NT2/D1 (cell line): ENCODE measurements at places on chromosomes 6 and 20.
A peak's percentile ranks its signal among the peaks of the same experiment; 100 is the strongest.

DNA sequence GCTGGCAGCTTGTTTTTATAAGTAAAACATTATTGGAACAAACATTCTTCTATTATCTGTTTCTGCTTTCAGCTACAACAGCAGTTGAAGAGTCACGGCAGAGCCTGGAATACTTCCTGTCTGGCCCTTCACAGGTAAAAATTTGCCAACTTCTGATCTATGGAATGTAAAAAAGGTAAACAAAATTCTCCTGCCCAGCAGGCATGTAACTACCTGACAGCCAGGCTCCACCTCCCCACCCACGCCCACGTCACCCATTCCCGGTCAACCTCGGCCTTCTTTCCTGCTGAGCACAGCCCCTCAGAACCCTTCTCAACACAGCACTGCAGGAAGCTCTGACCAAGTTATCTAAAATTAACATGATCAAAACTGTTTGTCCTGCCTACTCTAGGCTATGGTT is 166.0 kb downstream of the DLL1 start:
- DNase-seq, result no peak

DNA sequence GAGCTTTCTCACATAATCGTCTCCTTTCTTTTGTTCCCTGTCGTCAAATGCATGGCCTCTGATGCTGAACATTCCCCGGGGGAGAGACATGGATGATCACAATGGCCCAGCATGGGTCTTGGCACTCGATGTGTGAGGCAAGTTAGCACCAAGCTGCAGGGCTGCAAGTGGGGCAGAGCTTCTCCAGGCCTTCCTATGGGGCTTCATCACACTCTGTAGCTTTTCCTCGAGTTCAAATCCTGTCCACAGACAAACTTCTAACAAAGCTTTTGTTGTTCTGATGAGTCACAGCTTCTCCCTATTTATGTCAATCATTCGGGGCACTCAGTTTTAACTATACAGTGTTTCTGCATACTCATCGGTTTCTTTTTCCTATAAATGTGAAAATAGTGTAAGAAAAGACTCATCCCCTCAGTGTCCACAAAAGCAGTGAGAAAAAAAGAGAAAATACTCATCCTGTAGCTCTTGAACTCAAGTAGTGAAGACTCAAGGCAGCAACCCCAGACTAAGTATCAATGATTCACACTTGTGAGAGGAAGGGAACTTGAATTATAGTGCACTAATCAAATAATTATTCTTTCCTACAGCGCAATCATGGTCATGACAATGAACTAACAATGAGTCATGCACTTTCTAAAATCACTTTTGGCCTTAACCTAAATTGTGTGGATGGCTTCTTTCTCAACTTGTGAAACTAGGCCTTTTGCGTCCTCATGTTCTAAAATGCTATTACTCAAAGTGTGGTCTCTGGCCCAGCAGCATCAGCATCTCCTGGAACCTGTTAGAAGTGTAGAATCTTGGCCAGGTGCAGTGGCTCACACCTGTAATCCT is 68.4 kb upstream of the NOX3 start:
- DNase-seq, result peak; percentile 64

DNA sequence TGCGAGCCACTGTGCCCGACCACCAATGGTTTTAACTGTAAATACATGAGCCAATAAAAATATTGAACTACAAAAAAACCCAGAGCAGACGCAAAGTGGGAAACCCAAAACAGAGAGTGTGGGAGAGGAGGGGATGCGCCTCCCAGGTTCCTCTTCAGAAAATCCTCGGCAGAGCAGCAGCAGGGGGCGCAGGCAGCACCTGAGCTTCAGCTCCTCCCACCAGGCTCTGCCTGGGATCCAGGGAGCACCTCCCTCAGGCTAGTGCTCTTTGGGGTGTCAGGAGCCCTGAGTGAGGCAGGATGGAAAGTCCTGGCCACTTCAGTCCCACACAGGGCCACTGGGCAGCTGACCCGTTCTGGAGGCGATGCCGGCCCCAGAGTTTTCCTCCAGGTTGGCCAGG is 536.9 kb upstream of the CDH4 start:
- no peak for DNase-seq

DNA sequence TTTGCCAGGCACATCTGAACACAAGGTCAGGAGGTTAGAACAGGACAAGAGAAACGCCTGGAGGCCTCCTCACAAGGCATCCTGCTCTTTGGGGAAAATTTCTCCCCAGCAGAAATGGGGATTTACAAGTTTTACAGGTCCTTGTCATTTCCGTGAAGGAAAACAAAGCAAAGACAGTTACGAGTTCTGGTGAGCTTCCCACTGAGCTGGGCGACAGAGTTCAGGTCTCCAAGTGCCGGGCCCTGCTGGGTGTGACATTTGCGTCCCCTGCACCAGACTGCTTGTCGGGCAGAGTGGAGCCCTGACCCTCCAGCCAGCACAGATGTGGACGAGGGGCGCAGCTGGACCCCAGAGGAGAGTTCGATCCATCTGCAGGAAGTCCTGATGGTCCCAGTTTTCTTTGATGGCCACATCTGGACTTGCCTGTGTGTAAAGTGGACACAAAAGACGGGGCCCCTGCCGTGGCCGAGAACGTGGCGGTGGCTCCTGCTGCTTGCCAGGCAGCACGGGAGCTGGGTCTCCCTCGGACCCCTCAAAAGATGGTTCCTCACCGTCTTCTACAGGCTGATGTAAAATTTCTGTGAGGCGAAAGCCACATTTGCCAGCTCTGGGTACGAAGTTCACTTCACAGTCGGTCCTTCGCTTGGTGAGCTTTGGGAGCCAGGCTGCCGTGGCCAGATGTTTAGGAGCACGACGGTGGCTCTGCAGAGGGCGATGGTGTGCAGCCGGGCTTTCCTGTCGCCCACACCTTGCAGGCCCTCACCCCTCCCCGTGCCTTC is 5.2 kb upstream of the ADRM1 start:
- no peak for DNase-seq

- no peak for DNase-seq
These were observed 144.5 kb downstream of the LPA start for GRCh38 chr6:160519603-160520042.

- DNase-seq, result no peak
These were observed 772.8 kb upstream of the MAN1A1 start for GRCh38 chr6:120122401-120122800.

DNA sequence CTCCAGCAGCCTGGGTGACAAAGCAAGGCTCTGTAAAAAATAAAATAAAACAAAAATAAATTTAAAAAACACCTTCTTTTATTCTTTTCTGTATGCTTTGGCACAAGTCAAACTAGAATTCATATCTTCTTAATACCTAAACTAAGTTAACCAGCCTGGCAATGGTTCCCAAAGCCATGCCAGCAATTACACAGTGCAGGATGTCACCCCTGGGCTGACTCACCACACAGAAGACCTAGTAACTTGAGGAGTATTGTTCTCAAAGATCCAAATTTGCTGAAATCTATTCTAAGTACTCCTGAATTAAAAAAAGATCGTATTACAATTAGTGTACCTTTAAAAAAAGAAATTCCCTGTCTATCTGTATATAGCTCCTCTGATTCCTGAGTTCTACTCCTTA is 162.7 kb upstream of the SGK1 start:
- no peak for DNase-seq

- no peak for DNase-seq
These were observed 898.2 kb upstream of the MAP3K7 start for GRCh38 chr6:91485047-91485446.

DNA sequence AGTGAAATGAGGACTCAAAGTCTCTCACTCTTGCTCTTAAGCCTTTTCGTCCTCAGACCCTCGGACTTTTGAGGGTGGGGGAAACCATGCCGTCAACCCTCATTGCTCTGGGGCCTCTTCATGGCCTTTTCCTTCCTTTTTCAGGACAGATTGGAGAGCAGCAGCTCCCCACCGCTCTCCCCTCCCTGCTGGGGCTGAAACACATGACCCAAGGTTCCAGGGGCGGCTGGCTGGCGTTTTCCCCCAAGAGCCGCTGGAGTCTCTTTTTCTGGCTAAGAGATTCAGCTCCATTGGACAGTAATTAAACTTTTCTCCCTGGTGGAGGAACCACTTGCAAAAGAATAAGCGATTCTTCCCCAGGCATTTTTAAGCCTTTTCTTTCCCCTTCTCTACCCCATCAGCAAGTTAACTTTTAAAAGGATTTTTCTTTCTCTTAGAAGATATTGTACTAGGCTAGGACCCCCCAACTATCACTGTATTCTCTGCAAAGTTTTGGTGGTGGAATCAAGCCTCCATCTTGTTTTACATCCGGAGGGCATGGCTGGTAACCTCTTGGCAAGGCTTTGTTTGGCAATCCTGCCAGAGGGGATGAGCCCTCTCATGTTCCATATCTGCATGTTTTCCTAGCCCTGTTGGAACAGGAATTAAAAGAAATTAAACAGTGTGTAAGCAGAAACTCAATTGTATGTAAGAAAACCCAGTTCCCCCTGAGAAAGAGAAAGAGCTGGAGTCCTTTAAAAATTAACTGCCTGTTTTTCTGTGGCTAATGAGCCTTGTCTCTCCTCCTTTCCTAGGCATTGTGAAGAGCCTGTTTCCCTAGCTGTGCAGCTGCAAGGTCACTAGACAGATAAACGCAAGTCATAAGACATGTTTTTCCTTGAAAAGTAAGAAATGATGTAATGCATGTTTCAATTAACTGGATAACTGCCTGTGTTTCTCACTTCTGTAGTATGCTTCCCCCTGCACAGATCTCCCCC is 100.8 kb upstream of the GPR6 start:
- no peak for DNase-seq

- no peak for DNase-seq
These were observed 169.7 kb upstream of the GGTLC1 start for GRCh38 chr20:24158281-24158680.

DNA sequence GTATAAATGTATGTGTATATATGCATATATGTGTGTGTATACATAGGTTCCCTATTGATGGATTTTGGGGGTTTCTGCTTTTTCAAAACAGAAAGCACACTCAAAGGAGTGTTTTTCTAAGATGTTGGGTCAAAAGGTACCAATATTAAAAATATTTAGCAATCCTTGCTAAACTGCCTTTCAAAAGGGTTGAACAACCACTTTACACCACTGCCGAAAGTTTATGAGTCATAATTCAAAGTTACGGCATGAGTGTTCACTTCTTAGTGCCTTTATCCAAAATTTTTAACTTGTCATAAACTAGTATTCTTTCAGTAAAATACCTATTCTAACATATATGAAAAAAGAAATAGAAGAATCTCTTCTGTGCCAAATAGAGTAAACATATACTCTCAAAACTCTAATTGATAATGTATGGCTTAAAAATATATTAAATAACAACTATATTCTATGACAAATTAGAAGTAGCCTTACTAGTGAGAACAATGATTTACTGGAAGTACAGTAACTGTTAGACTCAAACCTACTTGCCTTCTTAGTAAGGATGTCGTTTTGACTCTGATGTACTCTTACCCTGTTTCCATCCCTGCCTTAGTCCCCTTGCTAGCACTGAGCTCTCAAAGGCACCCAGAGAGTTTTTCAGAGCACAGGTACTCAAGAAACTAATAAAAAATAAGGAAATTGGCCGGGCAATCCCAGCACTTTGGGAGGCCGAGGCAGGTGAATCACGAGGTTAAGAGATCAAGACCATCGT is 136.1 kb downstream of the INSM1 start:
- DNase-seq, result no peak

GRCh38 chr6:164854526-164854925 is 454.9 kb downstream of the C6orf118 start:
- DNase-seq, result no peak

GRCh38 chr20:39878320-39878719 is 810.7 kb downstream of the MAFB start:
- DNase-seq, result no peak

DNA sequence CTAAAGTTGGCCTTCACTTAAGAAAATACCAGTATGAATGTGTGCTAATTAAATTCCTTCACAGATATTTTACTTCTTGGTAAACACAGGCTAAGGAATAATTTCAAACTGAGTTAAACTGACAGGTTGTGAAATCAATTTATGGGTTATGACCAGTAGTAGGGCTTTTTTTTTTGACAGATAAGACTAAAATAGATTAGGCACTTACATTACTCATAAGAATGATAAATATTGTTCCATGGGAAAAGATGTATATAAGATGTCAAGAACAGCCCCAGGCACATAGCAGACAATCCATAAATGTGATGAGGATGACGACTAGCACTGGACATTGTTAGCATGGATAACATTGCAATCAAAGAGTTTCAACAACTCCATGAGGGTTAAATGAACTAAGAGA is 22.9 kb downstream of the NT5E start:
- no peak for DNase-seq

- DNase-seq, result no peak
These were observed 369.4 kb downstream of the UTRN start for GRCh38 chr6:144654506-144654905.

- DNase-seq, result no peak
These were observed 132.9 kb upstream of the QKI start for GRCh38 chr6:163281634-163282033.

DNA sequence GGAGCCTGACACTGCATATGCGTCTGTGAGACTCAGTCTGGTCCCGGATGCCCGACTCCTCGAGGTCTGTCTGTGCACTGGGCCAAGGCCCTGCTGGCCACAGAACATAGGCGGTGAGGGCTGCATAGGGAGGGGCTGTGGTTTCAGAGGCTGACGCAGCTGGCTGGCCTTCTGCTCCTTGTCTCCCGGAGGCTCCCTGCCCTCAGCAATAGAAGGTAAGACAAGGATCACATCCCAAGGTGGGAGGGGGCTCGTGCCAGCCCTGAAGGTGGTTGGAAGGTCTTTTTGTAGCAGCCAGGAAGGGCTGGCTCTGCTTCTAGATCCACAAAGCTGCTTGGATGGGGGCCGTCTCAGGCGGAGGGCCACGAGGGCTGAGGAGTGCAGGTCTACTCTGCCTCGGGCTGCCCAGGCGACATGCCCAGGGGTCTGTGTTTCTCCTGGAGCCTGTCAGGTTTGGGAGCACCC is 239.8 kb upstream of the SULF2 start:
- DNase-seq, result no peak

- DNase-seq, result no peak
These were observed 257.7 kb upstream of the GJE1 start for GRCh38 chr6:141874930-141875602.

GRCh38 chr6:53100561-53100960 is 35.4 kb downstream of the FBXO9 start:
- no peak for DNase-seq

- DNase-seq, result no peak
These were observed 92.0 kb upstream of the FRMD1 start for GRCh38 chr6:168170841-168171601.

DNA sequence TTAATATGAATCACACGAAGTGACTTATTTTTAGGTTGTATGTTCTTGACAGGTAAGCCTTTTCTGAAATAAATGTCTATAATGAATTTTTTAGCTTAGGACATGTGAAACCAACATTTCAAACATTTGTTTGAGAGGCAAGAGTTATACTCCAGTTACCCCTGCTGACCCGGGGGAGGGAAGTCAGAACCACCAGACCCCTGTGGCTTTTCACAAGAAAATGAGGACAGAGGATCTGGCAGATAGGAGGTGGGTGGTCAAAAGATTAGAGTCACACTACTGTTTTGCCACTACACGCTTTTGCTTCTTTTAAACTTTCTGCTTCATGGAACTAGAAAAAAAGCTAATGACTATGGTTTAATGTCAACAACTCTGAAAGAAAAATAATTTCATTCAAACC is 27.5 kb upstream of the ADGRF4 start:
- DNase-seq, result no peak

GRCh38 chr20:46351357-46352058 is 43.2 kb upstream of the CDH22 start:
- no peak for DNase-seq

GRCh38 chr6:30007132-30007764 is 53.8 kb upstream of the POLR1H start:
- no peak for DNase-seq
